Activated naive CD4-positive, alpha-beta T cell treated with Interleukin-2 at 50 U/mL for 16 hours (primary cell): ENCODE measurements at places on chromosomes 5 and 9.

DNA sequence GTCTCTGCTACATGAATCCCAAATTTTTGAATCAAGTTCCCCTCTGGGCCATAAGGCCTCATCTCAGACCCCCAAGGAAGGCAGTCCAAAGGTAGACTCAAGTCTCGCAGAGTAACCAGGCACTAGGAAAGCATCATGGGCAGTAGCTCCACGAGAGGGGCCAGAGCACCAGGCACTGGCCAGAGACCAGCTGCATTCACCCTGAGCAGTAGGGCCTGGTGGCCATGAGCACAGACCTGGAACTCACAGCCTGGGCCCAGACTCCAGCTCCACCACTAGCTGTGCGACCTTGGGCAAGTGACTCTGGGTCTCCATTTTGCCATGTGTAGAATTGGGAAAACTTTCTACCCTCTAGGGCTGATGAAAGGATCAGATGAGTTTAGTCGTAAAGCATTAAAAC lies 28.5 kb downstream of the NANS start:
- no peak for DNase-seq

DNA sequence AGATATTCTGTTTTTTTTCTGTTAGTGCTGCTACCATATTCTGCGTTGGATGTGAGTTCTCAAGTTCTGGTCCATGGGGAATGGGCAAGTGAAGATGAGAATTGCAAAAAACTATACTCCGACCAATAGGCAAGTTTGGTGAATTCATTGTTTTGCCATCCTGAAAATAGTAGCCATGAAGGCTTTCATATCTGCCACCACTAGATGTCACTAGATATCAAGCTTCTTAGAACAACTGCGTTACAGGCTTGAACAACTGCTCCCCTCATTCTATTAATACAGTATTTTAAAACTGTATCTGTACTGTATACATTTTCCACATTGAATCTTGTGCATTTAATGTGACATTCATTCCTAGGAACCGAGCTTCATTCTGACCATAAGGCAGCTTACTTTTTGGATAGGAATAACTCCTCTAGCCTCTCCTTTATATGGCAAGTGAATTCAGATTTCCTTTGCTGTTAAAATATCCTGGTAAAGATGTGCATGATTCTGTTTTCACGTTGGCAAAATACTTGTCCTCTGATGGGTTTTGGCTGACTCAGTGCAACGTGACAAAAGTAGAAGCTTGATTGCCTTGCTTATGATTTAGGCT lies 163.6 kb downstream of the SREK1 start:
- no peak for DNase-seq

- DNase-seq: no peak
These were observed 1.1 kb downstream of the FAXDC2 start for GRCh38 chr5:154849264-154849785.

DNA sequence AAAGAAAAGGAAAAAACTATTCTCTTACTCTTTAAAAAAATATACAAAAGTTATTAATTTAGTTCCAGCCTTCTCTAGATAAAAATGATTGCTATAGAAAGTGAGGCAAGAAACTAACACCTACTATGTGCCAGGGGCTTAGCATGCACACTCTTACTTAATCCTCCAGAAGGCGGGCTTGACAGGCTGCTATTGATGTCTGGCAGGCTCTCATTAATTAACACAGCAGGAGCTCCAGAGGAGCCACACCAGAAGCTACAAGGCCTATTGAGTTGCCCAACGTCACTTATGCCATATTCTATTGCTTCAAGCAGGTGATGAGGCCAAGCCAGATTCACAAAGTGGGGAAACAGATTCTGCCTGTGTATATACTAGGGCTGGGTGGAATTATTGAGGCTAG lies 54.6 kb upstream of the CLINT1 start:
- no peak for DNase-seq

GRCh38 chr5:82312373-82312856 lies 34.3 kb upstream of the RPS23 start:
- DNase-seq: peak; percentile 26

DNA sequence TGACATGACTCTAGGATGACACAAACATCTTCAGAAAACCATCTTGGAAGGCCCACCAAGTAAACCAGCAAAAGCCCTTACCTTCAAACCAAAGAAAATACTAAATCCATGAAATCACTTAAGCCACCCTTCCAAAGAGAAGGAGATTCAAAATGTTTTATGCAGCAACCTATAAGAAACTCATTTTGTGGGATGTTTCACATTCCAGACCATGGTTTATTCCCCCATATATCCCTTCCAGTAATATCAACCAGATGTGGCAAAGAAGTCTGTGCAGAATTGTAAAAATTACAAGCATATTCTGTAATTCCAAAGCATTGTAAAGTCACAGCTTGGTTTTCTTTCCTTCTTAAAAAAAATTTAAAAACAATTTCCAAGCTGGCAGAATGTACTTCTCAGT lies 117.4 kb downstream of the SLIT3 start:
- DNase-seq: no peak

- DNase-seq: peak; percentile 19
These were observed at the start of gene GRIN1 for GRCh38 chr9:137138722-137139467. TSS of gene GRIN1 (plus strand) at chr9:137139154. CDS start at chr9:137139487, 333 bp downstream.

DNA sequence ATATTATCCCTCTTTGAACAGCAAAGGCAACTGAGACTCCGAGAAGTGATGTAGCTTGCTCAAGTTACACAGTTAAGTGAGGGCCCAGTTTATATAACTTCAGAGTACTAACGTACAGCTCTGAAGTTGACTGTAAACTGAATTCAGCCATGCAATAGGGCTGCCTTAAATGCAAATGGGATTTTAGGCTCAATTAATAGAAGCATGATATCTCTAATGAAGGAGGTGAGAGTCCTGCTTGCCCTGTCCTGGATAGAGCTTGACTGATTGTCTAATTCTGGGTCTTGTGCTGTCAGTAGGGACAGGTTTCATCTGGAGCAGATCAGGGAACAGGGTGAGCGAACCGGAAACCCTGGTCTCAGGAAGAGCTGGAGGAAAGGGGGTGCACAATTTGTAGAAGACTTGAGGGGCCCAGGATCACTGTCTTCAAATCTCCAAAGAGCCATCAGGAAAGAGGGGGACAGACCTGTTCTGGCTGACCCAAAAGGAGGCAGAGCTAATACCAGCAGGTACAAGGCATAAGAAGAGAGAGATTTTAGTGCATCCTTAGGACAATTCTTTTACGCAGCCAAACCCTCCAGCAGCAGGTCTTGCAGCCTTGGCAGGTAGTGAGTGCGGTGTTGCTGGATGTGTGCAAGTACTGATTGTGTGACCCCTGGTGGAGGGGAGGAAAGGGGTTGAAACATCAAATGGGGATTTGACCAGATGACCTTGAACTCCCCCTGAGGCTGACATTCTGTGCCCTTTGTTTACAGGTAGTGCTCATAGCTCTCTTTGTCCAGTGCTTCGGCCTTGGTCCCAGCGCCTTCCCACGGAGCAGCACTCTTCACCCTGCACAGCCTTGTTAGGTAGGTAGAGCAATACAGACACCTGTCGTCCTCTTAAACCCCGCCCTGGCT lies 13.0 kb downstream of the GSN start:
- DNase-seq: no peak

DNA sequence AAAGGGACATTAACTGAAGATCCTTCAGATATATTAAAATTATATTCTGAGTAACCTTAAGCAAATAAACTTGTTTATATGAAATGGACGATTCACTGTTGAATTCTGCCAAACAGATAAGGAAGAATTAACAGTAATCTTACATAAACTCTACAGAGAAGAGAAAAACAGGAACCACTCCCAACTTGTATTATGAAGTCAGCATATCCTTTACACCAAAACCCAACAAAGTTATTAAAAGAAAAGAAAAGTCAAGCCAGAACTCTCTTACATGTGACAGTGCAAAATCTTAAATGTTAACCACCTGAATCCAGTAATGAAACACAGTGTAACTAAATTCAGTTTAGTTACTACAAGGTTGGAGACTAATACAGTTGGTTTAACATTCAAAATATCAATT lies 185.8 kb downstream of the DEPDC1B start:
- DNase-seq: no peak

GRCh38 chr9:118395415-118395814 lies 691.2 kb downstream of the TLR4 start:
- DNase-seq: no peak

GRCh38 chr9:109304347-109304746 lies 16.5 kb downstream of the EPB41L4B start:
- DNase-seq: no peak

DNA sequence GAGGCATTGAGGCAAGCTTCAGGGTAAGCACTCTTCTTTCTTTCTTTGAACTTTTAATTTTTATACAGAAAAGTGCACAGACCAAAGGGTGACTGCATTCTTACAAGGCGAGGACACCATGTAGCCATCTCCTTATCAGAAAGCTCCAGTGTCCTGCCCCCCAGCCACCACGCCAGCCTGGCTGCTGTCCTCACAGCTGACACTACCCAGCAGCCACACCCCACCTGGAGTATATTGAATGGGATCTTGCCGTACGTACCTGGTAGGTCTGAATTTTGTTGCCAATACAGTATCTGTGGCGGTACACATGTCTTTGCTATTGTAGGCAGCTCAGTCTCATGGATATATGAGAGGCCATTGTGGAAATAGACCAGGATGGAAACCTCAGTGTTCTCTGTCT lies 284.0 kb upstream of the IRX2 start:
- no peak for DNase-seq

DNA sequence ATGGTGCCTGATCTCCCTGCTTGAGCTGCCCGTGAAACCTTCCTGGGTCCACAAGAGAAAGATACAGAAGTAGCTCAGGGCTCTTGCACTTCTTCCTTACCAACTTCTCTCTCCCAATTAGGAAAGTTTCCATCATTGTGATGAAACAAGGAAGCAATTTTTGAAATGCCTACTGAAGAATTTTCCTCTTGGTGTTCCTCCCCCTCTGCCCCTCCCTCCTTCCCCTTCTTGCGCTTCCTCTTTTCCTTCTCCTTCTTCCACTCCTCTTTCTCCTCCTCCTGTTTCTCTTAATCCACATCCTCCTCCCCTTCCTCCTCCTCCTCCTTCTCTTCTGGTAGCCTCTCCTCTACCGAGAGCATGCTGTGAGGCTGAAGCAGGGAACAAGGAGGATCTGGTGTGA lies 36.3 kb upstream of the OTULINL start:
- no peak for DNase-seq

DNA sequence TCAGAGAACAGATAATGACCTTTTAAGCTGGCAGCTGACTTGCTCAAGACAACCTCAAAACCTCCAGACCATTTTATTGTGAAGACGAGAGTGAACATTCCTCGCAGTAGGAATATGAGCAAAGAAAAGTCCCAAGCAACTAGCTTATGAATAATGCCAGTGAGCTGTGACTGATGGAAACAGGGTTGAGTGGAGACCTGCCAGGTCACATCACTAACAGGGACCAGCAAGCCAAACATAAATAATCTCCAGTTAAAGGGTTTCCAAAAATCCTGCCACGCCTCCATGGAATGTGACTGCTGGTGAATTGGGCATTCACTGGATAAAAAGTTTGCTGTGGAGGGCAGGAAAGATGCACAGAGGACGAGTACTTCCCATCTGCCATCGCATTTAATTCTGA lies 185.4 kb downstream of the CRB2 start:
- DNase-seq: no peak

DNA sequence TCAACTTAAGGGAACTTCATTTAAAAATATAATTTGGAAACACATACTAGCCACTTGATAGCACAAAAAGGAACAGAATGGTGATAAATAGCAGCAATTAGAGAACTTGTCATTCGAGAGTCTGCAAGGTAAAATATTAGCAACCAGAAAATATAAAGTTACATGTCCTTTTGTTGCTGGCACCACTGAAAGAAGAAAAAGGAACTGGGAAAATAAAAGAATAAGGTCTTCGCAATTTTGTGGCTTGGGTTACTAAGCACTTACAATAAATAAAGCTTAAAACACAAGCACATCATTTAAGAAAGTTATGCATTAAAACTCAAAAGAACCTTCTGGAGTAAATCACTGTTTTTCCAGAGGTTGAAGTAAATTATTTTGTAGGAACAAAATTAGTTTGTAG lies 149.9 kb upstream of the FBN2 start:
- no peak for DNase-seq

DNA sequence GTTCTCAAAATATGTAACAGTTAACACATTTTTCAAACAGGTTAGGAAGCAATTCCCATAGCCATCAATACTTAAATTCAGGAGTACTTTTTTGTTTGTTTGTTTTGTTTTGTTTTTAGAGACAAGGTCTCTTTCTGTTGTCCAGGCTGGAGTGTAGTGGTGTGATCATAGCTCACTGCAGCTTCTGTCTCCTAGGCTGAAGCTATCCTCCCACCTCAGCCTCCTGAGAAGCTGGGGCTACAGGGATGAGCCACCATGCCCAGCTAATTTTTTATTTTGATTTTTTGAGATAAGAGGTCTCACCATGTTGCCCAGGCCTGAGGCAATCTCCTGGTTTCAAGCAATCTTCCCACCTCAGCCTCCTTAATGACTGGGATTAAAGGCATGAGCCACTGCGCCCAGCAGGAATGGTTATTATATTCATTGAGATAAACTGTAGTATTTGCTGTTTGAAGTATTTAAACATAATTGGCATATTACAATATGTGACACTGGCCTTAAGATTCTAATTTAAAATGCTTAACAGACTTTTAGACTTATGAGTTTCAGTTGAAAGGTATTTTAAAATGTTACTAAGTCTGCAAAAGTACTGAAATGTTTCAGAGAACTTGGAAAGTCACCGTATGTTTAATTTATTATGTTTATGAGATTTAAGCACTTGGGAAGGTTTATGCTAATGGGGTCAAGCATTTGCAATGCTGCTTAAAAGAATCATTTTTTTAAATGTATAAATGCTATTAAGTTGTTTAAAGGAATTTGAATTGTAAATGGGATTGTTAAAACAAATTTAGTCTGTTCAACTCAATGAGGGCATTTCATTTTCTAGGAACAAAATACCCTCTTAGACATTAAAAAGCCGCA lies 17.0 kb downstream of the UTP15 start:
- DNase-seq: no peak

DNA sequence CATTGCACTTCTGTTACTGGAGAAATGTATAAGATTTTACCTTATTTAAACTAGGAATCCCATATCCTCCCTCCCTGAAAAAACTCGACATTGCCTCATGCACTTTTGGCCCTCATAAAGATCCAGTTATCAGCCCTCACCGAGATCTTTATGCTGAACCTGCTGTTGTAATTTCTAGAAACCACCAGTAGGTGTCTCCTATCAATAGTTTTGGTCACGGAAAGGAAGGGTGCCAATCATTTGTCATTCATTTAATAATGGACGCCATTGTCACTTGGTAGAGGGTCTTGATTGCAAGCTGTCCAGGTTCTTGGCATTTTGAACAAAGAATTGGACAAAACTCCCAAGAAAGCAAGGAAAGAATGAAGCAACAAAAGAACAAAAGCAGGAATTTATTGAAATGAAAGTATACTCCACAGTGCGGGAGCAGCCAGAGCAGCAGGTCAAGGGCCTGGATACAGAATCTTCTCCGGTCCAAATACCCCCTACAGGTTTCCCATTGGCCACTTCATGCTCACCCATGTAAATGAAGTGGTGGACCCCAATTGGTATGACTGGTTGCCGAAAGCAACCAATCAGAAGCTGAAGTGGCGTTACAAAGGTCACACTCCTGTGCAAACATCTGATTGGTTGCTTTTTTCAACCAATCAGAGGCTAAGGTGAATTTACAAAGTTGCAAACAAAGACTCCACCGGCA lies 524.3 kb downstream of the PSAT1 start:
- no peak for DNase-seq

GRCh38 chr9:91296354-91296753 lies 65.4 kb downstream of the AUH start:
- DNase-seq: no peak

GRCh38 chr5:53424686-53425615 lies 55.5 kb upstream of the FST start:
- no peak for DNase-seq
